ENCODE measurements at places on chromosomes 11 and 22.

DNA sequence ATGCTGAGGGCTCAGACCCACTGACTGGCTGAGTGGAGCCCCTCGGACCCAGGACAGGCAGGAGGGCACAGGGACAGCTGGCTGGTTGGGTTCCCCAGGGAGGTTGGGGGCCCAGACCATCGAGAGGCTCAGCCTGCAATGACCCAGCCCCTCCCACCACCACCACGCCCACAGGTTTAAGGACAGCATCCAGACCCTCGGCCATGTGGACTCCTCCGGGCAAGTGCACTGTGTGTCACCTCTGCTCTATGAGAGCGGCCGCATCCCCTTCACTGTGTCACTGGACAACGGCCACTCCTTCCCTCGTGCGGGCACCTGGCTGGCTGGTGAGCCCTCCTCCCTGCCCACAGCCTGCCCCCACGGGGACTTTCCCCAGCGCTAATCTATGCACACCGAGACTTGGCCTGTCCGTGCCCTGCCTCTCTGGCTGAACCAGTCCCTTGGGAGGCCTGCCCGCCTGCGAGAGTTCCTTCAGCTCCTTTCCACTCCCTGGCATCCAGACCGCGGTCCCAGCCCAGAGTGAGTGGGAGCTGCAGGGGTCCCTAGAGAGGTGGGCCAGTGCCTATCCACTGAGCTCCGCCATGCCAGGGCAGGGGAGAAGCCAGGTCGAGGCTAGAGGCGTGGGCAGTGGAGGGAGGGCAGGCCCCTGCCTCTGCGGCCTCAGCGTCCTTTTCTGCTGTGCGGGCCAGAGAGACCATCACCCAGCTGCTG, 2.2 kb downstream of the SUSD2 start:
- no peak for DNase-seq

GRCh38 chr11:9821008-9821752, 157.3 kb downstream of the SWAP70 start:
- no peak for DNase-seq

DNA sequence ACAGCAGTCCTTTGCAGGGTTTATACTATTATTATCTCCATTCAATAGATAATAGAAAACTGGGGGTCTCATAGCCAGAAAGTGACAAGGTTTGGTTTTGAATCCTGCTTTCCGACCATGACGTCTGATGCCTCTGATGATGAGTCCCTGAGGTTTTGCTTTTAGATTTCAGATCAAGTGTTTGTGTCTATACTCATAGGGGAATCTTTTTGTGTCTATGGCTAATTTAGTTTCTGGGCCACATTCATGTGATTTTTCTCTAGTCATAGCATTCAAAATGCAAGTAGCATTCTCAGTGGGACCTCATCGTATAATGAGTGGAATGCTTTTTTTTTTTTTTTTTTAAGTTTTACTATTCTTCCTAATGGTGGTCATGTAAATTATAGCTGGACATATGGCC, 72.9 kb downstream of the TNRC6B start:
- no peak for DNase-seq

- DNase-seq, result no peak
Observed at GRCh38 chr11:124625504-124626168, 3.0 kb downstream of the TBRG1 start.

GRCh38 chr22:37777122-37777687, 30.5 kb upstream of the GCAT start:
- DNase-seq, result no peak

- DNase-seq, result no peak
Observed at GRCh38 chr11:60389279-60389910, 6.9 kb upstream of the MS4A14 start.

DNA sequence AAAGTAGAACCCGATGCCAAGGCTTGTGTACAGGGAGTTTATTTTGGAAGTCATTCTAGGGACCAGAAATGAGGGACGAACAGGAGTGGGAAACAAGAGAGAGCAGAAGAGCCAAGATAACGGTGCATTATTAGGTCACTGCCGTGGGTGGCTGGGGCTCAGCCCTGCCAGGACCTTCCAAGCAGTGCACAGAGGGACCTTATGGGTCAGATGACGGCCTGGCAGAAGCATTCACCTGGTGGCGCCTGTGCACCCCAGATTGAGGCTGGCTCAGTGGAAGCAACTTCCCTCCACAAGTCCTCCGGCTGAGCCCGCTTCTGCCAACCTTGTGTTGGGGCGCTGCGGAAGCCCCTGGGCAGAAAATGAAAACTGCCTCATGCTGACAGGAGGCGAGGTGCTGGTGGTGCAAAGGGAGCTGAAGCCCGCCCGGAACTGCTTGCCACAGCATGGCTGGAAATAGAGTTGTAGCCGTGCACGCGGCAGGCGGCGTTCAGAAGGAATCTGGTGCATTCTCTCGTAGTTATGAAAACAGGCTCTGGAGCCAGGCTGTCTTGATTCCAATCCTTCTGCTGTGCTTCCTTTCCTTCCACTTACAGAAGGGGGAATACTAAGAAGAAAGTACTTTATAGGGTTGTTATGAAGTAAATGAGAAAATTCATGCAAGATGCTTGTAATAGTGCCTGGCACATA, 22.2 kb upstream of the TP53I11 start:
- DNase-seq, result no peak

- DNase-seq, result peak; percentile 35
Observed at GRCh38 chr11:19524171-19524671, 188.4 kb upstream of the NAV2 start.

DNA sequence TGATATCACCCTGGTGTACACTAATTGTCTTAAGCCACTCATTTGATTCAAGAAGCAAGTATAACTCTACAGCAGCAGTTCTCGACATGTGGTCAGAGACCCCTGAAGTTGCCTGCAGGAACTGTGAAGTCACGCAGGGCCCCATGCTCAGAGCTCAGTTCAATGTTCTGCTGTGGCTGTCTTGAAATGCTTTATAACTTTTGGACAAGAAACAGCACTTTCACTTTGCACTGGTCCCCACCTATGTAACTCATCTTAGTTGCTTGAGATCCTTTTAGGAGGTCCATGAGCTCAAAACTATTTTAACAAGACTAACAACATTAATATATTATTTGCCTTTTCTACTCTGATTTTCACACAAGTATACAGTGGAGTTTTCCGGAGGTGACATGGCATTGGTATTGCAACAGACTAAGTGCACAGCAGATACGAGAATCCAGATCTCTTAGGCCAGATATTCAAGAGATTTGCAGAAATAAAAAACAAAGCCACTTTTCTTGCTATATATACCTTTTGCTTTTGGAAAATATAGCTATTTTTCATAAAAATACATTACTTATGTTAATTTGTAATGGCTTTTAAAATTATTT, 64.8 kb downstream of the PRR5L start:
- no peak for DNase-seq

GRCh38 chr11:12094872-12095800, 15.3 kb upstream of the MICAL2 start:
- DNase-seq, result no peak

- no peak for DNase-seq
Observed at GRCh38 chr22:50544078-50544745, 1.5 kb upstream of the KLHDC7B start.

GRCh38 chr11:88813233-88813915, 252.4 kb downstream of the GRM5 start:
- DNase-seq, result no peak

DNA sequence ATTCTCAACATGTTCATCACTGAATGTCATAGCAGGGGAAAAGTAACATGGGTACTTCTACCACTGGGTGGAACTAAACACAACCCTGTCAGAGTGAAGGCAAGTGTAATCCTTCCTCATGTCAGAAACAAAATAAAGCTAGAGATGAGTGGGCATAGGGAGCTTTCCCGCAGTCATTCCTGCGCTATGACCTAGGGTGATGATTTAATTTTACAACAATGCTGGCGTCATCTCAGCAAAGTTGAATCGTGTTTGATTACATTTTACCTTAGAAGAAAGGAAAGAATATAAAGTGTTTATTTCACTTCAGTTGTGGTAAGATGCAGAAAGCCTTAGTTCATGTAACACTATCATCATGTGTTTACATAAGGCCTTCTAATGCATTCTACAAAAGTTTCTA, 355.6 kb downstream of the METTL15 start:
- no peak for DNase-seq

- DNase-seq, result no peak
Observed at GRCh38 chr11:36048496-36049247, 104.8 kb downstream of the LDLRAD3 start.

- DNase-seq, result peak; percentile 85
Observed at GRCh38 chr22:37661160-37661924, 2.8 kb downstream of the PDXP start.

DNA sequence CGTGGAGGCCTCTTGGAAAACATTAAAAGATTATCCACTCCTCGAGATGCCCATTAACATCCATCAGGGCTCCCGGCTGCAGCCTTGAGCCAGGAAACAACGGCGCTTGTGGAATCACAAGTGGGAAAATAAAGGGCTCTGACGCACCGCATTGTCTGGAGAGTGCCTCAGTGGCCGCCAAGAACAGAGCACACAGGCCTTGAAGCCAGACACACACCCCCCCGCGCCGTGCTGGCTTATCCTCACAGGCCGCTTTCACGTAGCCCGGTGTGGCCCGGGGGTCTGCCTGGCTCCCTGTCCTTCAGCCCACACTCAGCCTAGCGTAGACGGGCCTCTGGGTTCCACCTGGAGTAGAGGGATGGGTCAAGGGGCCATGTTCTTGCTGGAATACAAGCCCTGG, 1020.5 kb downstream of the BRD1 start:
- peak; percentile 55 for DNase-seq

DNA sequence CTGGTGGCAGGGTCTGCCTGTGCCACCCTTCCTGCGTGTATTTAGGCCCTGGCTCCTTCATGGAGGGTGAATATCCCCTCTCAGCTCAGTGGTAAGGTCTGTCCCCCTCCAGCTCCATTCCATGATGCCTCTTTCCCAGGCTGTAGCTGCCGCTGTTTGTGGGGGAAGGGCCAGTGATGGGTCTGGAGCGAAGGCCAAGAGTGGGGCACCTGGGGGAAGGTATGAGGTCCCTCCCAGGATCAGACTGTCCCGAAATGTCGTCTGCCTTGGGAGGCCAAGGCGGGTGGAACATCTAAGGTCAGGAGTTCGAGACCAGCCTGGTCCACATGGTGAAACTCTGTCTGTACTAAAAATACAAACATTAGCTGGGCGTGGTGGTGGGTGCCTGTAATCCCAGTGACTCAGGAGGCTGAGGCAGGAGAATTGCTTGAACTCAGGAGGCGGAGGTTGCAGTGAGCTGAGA, 1.1 kb downstream of the CD151 start:
- DNase-seq, result no peak

DNA sequence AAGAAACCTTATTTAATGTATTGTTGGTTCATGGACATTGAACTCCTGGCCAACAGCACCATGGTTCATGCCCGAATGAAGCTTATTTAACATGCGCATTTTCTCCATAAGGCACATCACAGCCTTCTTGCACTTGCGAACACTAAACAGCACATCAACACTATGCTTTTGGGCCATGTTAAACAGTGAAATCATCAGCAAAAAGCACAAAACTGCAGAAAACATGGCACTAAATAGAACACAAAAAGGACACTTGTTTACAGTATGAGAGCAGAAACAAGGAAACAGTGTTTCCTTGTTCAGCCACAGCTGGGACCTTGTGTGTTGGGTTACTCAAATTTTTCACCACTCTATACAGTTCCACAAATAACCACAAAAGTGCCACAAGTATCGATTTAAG, 122.3 kb downstream of the MSANTD4 start:
- DNase-seq, result no peak

- DNase-seq, result peak; percentile 15
Observed at GRCh38 chr22:30921108-30921507, 47.5 kb downstream of the MORC2 start.

Data from NCI-H524 treated with DMSO at 0.1 percent for 48 hours (cell line).